AG09319 (cell line): ENCODE measurements at places on chromosomes 7 and 10.
A peak's percentile ranks its signal among the peaks of the same experiment; 100 is the strongest.

DNA sequence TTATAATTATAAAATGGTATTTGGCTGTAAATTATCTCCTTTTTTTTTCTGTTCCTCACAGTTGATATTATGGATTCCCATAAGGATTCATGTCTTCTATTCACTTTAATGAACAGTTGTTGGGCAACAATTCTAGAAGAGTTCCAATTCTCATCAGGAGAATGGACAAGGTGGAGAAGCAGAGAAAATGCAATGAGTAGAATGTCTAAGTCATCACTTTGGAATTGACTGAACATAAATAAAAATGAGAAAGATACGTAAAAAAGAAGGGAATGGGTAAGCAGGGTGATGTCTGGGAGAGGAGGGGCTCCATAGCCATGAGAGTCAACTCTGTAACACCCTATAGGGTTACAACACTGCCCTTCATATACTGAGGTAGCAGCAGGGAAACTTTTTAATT is 1.8 kb upstream of the CAV2 start:
- no peak for DNase-seq

- DNase-seq: no peak
Measured at GRCh38 chr7:47329320-47329926, 252.5 kb downstream of the TNS3 start.

DNA sequence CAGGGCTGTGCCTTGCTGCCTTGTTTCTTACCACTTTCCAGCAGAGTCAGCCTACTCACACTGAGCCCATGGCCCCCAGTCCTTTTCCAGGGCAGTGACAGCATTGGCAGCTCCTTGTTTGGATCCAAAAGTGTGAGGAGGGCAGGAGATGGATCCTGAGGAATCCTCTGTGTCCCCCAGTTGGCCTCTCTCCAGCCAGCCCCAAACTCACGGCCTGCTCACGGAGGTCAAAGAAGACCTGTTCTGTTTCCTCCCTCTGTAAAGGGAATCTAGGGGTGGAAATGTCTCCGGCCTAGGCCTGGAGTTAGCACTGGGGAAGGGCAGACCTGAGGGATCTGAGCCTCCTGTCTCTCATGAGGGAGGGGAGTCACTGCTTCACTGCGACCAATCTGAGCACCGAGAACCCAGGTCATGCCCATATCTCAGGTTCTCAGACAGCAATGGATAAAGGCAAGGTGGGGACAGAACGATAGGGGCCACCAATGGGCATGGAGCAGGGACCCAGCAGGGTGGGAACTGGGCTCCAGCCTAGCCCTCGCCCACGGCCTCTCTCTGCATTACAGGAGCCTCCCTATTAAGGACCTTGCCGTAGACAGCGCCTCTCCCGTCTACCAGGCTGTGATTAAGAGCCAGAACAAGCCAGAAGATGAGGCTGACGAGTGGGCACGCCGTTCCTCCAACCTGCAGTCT is 23.2 kb downstream of the LDB3 start:
- DNase-seq: no peak

DNA sequence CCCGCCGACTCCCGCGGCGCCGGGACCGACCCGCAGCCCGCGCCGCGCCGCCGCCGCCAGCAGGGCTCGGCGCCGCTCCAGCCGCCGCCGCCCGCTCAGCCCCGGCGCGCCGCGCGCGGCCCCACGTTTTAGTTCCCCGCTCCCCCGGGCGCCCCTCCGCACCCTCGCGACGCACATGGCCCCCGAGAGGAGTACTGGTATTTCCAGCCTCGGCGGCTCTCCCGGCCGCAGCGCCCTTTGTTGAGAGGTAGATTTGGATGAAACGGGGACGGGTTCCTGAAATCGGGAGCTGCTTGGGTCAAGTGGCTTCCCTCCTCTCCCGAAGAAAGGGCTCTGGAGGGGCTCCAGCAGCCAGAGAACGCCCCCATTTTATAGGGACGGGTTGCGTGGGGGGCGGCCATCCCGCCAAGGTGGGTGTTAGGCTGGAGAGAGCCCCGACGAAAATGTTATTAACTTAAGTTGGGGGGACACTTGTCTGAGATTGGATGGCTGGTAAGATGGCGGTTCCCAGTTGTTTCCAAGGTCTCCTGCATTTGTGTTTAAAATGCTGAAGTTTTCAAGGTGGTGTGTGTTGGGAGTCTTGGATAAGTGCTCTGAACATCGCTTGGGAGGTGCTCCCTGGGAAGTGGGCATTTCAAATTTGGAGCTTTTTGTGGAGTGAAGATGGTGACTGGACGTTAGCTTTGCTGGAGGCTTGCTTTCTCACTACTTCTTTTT is 1.2 kb downstream of the BMI1 start:
- no peak for DNase-seq

GRCh38 chr10:93368210-93368609 is 113.9 kb downstream of the MYOF start:
- DNase-seq: no peak

GRCh38 chr10:70849582-70850016 is 33.9 kb downstream of the SGPL1 start:
- peak; percentile 28 for DNase-seq

- no peak for DNase-seq
Measured at GRCh38 chr10:62075414-62075813, 173.9 kb downstream of the ARID5B start.

DNA sequence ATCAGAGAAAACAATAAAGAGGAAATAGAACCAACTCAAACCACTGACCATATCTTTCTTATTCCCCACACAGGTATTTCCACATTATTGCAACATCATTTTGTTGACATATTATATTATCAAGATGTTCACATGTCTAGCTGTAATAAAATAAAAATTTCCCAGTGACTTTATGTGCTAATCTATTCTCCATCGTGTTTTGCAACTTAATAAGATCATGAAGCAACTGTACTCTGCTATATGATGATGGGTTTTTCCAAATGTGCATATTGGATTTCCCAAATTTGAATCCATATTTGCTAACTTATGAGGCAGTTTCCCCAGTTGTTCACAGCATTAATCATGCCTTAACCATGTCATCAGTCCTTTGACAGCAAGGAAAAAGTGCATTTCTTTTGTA is 127.8 kb downstream of the ITGB8 start:
- DNase-seq: no peak

DNA sequence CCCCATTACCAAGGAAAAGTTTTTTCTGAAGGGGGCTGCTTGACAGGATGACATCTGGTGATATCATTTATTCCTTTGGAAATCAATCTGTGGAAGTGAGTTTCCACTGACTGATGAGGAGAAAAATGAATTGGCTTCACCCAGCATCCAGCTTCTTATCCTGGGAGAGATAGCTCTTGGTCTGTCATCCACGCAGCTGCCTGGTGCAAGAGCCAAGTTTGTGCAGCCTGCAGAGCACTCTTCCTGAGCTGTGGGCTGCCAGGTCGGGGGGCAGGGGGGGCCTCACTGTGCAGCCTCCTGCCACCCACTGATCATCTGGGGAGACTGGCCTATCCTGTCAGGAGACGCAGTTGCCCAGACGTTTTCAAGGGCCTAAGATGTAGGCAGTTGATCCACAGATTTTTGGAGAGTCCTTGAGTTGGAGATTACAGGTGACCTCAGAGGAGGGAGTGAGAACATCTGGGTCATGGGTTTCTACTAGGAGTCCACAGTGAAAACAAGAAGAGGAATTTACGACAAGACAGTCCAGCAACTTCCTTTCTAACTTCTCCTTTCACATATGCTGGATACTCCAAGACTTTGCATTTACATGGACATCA is 75.4 kb downstream of the EGFR start:
- DNase-seq: no peak

DNA sequence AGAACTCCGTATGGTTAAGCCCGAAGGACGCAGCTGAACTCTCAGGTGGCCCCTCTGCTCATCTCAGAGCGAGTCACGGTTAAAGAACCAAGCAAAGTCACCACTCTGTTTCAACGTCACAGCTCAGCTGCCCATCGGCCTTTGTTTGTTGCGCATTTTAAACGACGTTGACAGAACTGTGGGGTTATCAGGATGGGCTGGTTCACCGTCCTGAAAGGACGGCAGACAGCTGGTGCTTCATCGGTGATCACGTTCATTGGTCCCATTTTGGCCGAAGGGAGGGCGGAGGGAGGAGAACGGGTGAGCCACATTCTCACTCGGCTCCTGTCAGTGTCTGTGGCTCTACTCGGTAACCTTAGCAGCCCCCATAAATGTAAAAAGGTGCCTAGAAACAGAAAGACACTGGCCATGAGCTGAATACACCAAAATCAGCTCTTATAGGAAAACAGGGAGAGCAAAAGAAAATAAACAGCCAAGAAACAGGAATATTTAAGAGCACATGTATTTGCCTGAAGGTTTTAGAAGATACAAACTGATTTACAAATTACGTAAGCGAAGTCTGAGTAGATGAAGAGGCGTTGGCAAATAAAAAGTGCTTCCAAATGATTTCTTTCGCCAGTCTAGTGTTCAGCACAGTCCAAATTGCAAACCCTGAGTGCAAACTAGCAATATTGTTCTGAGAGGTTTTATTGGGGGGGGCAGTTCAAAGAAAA is 8.4 kb downstream of the PRKAG2 start:
- no peak for DNase-seq

DNA sequence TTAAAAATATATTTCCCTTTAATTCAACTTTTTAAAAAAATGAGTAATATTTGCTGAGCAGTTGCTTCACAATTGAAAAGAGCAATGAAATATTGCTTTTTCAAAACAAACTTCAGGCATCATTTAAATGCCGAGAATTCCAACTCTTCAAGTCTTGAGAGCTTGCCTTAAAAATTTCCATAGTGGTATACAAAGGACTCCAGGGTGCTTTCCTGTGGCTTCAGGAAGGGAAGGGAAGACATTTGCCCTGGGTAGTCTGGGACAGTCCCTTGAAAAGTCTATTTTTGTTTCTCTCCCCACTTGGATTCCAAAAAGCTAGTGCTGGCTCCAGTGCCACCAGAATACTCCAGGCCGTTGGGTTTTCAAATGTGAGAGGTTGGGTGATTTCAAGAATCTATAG is 71.7 kb downstream of the HYCC1 start:
- no peak for DNase-seq

- no peak for DNase-seq
Measured at GRCh38 chr7:29854257-29854938, 48.1 kb downstream of the WIPF3 start.

DNA sequence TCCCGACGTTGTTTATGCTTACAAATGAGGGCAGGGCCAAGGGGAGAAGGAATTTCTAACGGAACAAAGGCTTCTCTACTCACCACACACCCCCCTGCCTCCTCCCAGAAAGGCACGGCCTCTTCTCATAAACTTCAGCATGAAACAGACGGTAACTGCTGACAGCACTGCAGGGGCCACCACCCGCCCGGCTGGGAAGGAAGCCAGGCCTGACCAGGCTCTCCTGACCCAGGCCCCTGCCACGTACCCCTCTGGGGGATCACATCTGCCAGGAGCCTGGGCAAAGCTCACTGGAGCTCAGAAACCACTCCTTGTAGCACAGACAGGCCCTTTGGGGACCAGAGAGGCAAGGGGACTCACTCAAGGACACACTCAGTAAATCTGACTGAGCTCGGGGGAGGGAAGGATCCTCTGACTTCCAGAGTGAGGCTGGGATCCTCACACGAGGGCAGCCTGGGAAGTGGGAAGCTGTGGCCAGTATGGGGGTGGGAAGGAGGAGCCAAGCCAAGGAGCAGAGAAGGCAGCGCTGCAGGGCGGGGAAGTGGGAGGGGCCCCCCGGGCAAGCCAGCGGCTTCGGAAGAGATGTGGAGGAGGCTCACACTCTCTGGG is 46.1 kb downstream of the ZCCHC24 start:
- peak; percentile 93 for DNase-seq
